ENCODE measurements at places on chromosomes 4 and X.

DNA sequence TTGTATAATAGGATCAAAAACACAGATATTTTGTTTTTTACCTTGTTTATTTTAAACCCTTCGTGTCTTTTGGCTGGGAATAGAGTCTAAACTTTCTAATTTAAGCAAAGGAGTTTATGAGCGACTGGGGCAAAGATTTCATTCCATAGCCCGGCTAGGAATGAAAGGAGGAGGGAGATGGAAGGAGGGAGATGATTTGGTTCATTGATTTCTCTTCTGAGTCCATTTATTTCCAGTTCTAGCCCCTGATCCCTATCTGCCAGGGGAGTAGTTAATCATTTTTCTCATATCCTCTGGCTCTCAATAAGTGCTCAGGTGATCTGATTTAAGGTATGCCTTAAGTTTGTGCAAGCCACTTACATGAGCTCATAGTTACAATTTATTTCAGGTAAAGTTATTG lies 120.0 kb downstream of the SPRY1 start:
- no peak for DNase-seq

- DNase-seq, result no peak
Measured at GRCh38 chrX:148577741-148578140, 77.3 kb downstream of the AFF2 start.

DNA sequence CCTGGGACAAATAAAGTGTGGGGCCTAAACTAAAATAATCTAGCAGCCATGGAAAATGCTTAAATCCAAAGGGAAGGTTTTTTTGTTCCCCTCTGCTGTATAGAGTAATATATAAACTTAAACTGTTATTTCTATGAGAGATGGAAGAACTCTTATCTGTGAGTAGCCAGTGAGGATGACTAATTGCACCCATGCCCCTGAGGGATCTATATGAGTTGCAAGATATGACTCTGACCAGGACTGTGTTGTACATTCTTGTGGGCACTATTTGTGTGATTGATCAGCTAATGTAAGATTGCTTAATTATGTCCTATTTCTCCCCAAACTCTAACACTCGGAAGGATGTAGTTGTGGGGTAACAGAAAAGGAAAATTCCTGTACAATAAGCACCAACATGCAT lies 35.2 kb upstream of the AMBN start:
- DNase-seq, result no peak

DNA sequence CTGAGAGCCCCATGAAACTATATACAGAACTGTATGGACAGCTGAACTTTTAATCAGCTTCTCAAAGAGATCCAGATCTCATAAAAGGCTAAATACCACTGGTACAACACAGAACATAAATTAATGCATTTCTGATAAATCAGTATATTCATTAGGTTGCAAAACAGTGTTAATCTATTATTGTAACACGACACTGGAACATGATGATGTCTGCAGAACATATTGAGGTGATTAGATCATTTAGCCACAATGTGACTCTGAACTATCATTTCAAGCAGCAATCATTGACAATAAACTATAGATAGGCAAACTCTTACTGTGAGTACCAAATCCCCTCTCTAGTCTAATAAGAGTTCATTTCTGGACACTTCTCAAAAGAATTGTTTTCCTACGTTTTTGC lies 50.3 kb downstream of the GASK1B start:
- DNase-seq, result no peak

- DNase-seq, result no peak
Measured at GRCh38 chrX:63889001-63889400, 104.0 kb upstream of the ARHGEF9 start.

- no peak for DNase-seq
Measured at GRCh38 chr4:55303760-55304165, 42.3 kb upstream of the SRD5A3 start.

- DNase-seq, result no peak
Measured at GRCh38 chr4:81790477-81790876, 318.8 kb upstream of the RASGEF1B start.

GRCh38 chrX:123358457-123358856 lies 174.4 kb downstream of the GRIA3 start:
- no peak for DNase-seq
